ENCODE measurements at places on chromosomes 3 and 15. TPM values are rescaled to one million over a fixed set of nuclear protein-coding genes. Genes with fewer than 3 reads are reported as not detected.

DNA sequence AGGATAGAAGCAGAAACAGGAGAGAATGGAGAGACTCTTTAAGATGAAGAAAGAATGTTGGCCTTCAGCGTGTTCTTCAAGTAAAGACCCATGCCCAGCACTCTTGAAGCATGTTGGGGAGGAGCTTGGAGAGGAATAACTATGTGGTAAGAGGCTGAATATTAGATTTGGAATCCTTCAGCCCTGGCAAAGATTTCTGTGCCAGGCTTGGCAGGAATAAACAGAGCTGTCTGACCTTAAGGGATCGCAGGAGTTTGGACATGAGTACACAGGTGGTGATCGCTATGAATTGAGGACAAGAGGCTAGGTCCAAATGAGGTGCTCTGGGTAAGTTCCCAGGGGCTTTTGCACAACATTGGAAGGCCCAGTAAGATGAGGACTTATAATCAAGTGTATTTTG is 132.6 kb upstream of the TBL1XR1 start:
- no peaks in the 10 kb centered on the region for H3K4me1 ChIP-seq
- DNase-seq = no peak
- H3K27ac ChIP-seq = no peak overlapping the region

FYTTD1 gene
- total RNA-seq = 67.2 TPM

C3orf22 gene
- not detected for total RNA-seq

DNA sequence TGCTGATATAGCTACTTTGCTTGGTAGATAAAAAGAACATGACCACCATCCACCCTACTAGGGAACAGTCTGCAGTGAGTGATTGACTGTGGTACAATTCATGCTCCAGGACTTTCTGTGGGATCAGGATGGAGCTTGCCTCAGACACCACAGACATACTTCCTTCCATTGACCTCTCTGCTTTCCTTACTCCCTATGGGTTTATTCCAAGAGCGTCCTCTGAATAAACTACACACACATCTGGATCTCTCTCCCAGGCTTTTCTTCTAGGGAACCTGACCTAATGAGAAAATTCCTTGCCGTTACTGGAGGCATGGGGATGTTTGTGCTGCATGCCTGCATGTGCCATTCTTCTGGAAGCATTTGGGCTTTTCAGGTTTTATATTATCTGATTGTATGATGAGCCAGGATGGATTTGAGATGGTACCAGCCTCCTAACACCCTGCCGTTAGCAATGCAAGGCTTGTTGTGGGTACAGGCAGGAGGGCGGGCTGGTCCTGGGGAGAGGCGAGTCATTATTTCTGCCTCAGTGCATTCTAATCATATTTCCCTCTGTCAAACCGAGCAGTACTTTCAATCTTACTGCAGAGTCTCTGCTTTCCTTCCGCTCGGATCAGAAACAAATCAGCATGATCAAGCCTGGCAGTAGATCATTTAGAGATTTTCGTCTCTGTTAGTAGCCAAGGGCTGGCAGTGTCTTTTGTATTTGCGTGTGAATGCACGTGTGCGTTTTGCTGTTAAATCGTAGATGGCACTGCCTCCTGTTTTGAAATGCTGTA is 279.2 kb downstream of the PDCD6IP start:
- H3K27me3 ChIP-seq = no peaks in the 10 kb centered on the region
- H3K36me3 ChIP-seq = no peaks in the 10 kb centered on the region
- no peak for DNase-seq
- H3K4me3 ChIP-seq = no peak overlapping the region

- no peak overlapping the region for H3K27ac ChIP-seq
- H3K4me1 ChIP-seq = no peaks in the 10 kb centered on the region
- DNase-seq = no peak
- no peaks in the 10 kb centered on the region for H3K27me3 ChIP-seq
Observed at GRCh38 chr3:121637922-121638321, 22.8 kb downstream of the HCLS1 start.

DNA sequence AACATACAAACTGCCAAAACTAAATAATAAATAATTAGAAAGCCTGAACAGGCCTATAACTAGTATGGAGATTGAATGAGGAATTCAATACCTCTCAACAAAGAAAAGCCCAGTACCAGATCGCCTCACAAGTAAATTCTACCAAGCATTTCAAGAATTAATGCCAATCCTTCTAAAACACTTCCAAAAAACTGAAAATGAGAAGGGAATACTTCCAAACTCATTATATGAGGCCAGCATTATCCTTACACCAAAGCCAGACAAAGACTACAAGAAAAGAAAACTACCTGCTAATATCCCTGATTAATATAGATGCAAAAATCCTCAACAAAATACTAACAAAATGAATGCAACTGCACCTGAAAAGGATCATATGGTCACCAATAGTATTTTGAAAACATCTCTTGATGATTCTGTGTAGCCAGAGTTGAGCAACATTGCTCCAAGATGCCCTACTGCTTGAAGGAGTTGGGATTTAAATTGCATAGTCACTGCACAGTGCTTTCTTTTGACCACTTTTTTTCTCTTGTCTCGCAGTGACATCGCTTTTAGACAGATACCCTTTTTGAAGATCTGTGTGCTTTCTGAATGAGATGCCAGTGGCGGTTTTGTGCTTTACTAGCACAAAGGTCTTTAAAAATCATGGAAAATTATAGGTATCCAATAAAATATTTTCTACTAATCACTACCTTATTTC is 487.2 kb upstream of the RASGRP1 start:
- no peaks in the 10 kb centered on the region for H3K27me3 ChIP-seq
- no peak overlapping the region for H3K27ac ChIP-seq
- no peak overlapping the region for H3K4me3 ChIP-seq
- no peaks in the 10 kb centered on the region for H3K36me3 ChIP-seq
- DNase-seq = no peak
- H3K4me1 ChIP-seq = no peaks in the 10 kb centered on the region

TIGIT gene
- not detected for total RNA-seq

GRCh38 chr15:74391582-74392450 is 24.4 kb upstream of the CYP11A1 start:
- H3K27me3 ChIP-seq = no peaks in the 10 kb centered on the region
- no peak for DNase-seq
- no peaks in the 10 kb centered on the region for H3K4me1 ChIP-seq
- H3K4me3 ChIP-seq = no peak overlapping the region
- no peak overlapping the region for H3K27ac ChIP-seq

GRCh38 chr3:12170207-12170606 is 11.5 kb upstream of the TIMP4 start:
- H3K36me3 ChIP-seq = no peaks in the 10 kb centered on the region
- no peaks in the 10 kb centered on the region for H3K4me1 ChIP-seq
- DNase-seq = no peak
- no peak overlapping the region for H3K27ac ChIP-seq

PLSCR4 gene
- total RNA-seq = 107 TPM

ZNF80 gene
- not detected for total RNA-seq

- H3K36me3 ChIP-seq = no peaks in the 10 kb centered on the region
- no peak overlapping the region for H3K4me3 ChIP-seq
- DNase-seq = no peak
- H3K27ac ChIP-seq = no peak overlapping the region
- H3K27me3 ChIP-seq = no peaks in the 10 kb centered on the region
Observed at GRCh38 chr3:42515391-42515916, 13.0 kb downstream of the VIPR1 start.

GRCh38 chr3:171228240-171228639 is 201.7 kb upstream of the SLC2A2 start:
- no peaks in the 10 kb centered on the region for H3K36me3 ChIP-seq
- no peak overlapping the region for H3K27ac ChIP-seq
- no peak for DNase-seq

DNA sequence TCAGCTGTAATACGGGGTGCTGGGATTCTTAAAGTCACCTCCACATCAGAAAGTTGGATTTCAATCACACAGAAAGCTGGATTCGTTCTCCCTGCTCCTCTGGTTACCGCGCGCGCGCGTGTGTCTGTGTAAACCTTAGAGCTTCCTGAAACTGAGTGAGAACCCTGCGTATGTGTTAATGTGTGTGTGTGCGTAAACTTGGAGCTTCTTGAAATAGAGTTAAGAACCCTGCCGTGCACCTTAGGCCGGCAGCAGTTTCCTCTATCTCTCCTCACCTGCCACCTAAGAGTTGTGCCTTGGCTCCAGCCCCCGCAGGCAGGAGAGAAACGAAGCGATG is 531 bp downstream of the LZTFL1 start:
- DNase-seq = no peak
- H3K27me3 ChIP-seq = no peaks in the 10 kb centered on the region
- H3K36me3 ChIP-seq = no peaks in the 10 kb centered on the region
- peak overlapping the region; percentile 50 for H3K27ac ChIP-seq

CCNB2 gene
- total RNA-seq = not detected

CATSPER2 gene
- total RNA-seq = 1.8 TPM

- H3K4me1 ChIP-seq = no peaks in the 10 kb centered on the region
- no peaks in the 10 kb centered on the region for H3K27me3 ChIP-seq
- H3K27ac ChIP-seq = no peak overlapping the region
- no peaks in the 10 kb centered on the region for H3K36me3 ChIP-seq
- no peak overlapping the region for H3K4me3 ChIP-seq
Observed at GRCh38 chr15:30978328-30978727, 13.1 kb downstream of the MTMR10 start.

GRCh38 chr3:20075197-20075596 is 35.0 kb downstream of the KAT2B start:
- no peak for DNase-seq
- no peak overlapping the region for H3K4me3 ChIP-seq
- H3K36me3 ChIP-seq = no peaks in the 10 kb centered on the region

TMEM158 gene
- total RNA-seq = 10.4 TPM

EXD1 gene
- not detected for total RNA-seq

DNA sequence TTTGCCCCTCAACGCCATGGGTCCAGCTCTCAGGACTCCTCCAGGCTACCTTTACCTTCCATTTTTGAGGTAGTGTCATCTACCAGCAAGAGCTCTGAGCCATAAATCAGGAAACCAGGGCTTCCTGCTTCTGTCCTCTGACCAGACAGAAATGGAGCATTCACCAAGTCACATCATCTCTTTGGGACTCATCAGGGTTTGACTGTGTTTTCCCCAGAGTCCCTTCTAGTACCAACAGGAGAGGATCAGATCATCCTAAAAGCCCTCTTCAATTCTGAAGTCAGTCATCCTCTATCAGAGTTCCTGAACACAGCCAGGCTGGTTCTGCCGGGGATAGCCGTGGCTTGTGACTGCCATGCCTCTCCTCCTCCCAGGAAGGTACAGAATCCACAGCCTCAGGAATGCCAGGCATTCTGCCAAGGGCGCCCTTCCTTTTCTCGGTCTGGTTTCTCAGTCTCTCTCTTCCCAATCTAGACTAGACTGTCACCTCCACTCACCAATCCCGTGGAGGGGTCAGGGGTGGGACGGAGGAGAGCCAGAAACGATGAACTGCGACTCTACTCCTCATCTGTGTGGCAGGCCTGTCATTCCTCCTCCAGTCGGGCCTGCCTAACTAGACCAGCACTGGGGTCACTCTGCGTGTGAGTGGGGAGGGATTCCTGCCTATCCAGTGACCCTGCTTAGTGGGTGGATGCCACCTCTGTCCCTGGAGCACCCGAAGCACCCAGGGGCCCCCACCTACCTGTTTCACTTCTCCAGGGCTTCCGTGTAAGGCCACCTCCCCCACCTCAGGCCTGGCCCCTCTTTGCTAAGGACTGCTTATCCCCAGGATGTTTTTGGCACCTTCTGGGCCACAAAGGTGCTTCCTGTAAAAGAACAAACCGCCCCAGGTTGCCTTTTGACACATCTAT is 30.9 kb downstream of the CCNL1 start:
- H3K4me3 ChIP-seq = no peak overlapping the region
- no peaks in the 10 kb centered on the region for H3K36me3 ChIP-seq
- H3K27ac ChIP-seq = peak overlapping the region; percentile 88
- no peaks in the 10 kb centered on the region for H3K27me3 ChIP-seq

CDCP1 gene
- total RNA-seq = 5.6 TPM

DNA sequence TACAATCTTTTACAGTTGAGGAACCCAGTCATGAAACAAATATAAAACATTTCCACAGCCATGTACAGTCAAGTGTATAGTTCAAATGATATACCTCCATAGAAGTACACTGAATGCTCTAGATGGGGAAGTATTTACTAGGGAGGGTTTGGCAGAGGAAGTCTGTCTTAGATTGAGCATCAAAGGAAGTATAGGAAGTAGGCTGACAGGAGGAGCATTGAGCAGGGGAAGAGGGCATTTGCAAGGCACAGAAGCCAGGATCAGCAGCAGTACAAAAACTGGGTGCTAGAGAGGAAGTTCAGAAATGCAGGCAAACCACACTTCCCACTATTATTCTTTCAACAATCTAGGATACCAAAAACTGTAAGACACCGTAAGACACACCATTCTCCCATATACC is 122.6 kb downstream of the ANO10 start:
- no peaks in the 10 kb centered on the region for H3K4me1 ChIP-seq
- no peak overlapping the region for H3K4me3 ChIP-seq
- H3K27ac ChIP-seq = no peak overlapping the region

CCDC54 gene
- total RNA-seq = not detected

GRCh38 chr3:22039161-22039560 is 288.2 kb upstream of the ZNF385D start:
- DNase-seq = no peak
- H3K4me3 ChIP-seq = no peak overlapping the region
- H3K36me3 ChIP-seq = no peaks in the 10 kb centered on the region
- H3K27ac ChIP-seq = no peak overlapping the region
- no peaks in the 10 kb centered on the region for H3K4me1 ChIP-seq
- no peaks in the 10 kb centered on the region for H3K27me3 ChIP-seq

DNA sequence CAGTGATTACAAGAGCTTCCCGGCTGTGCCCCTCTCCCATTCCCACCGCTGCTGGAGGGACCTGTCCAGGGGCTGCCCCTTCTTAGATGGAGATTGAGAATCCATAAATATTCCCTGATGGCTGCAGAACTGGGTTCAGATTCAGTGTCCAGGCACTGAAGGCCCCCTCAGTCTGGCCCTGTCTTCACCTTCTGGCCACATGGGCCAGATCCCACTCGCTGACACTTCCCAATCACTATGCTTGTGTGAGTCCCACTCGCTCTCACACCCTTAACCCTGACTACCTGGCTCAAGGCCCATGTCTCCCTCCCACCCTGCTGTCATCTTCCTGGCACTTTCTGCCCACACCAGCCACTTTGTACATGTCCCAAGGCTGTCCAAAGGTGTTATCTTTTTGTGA is 15.5 kb upstream of the MRPS22 start:
- no peak overlapping the region for H3K4me3 ChIP-seq
- no peak overlapping the region for H3K27ac ChIP-seq
- no peaks in the 10 kb centered on the region for H3K36me3 ChIP-seq

PRSS50 gene
- 0.21 TPM for total RNA-seq

ACTRT3 gene
- 4.6 TPM for total RNA-seq

SKOR1 gene
- total RNA-seq = 0.77 TPM

DNA sequence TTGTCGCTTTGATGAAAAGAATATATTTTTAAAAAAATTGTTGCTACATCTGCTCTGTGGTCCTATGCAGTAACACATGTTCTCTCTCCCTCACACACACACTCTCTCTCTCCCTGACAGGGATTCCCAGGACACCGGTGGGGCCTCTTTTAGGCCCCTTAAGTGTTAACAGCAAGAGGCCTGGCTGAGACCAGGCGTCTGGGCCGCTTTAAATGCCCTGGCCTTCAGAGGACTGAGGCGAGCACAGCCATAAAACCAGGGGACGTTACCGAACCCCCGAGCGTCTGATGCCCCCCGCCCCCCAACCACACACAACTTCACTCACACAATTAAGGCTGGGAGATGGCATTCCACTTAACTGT is 1.7 kb downstream of the BNC1 start:
- H3K4me3 ChIP-seq = no peak overlapping the region
- peaks cover 10% of the 10 kb centered on the region for H3K4me1 ChIP-seq
- no peaks in the 10 kb centered on the region for H3K36me3 ChIP-seq

STAC gene
- under 0.01 TPM for total RNA-seq

All from uterus (tissue), 4 donors.